B cell (primary cell): ENCODE measurements at places on chromosomes 2 and 18. TPM values are rescaled to one million over a fixed set of nuclear protein-coding genes. Genes with fewer than 3 reads are reported as not detected.

- DNase-seq, result no peak
Observed at GRCh38 chr2:64000630-64001381, 18.4 kb downstream of the VPS54 start.

GRCh38 chr2:28380219-28380618, 12.4 kb upstream of the FOSL2 start:
- no peak for DNase-seq

GRCh38 chr2:46161315-46161714, 135.9 kb upstream of the EPAS1 start:
- no peak for DNase-seq

- no peak for DNase-seq
Observed at GRCh38 chr2:111665011-111665410, 219.0 kb downstream of the ANAPC1 start.

GRCh38 chr18:8609659-8610458, 622 bp downstream of the RAB12 start:
- peak; percentile 37 for DNase-seq

DNA sequence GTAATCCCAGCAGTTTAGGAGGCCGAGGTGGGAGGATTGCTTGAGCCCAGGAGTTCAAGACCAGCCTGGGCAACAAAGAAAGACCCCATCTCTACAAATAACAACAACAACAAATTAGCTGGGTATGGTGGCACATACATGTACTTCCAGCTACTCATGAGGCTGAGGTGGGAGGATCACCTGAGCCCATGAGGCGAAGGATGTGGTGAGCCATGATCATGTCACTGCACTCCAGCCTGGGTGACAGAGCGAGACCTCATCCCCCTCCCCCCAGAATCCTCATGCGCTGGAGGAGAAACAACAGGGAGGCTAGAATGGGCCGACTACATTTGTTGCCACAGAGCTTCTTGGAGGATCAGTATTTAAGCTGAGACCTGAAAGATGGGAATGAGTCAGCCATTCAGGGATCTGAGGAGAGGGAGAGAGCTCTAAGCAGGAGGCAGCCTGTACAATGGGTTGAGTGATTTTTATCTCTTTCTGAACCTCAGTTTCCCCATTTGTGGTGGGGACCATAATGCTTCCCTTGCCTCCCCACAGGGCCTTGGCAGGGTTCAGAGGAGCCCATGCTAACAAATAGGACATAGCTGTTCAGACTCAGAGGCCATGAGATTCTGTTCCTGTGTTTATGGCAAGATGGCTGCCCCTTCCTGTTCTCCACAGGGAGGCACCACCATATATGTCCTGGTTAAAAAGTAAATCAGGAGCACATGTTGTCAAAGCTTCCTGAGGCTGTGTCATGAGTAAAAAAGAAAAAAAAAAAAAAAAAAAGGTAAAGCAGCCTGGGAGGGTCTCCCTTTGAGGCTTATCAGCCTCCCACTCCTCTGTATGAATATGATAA, 131.4 kb upstream of the HAAO start:
- no peak for DNase-seq

DNA sequence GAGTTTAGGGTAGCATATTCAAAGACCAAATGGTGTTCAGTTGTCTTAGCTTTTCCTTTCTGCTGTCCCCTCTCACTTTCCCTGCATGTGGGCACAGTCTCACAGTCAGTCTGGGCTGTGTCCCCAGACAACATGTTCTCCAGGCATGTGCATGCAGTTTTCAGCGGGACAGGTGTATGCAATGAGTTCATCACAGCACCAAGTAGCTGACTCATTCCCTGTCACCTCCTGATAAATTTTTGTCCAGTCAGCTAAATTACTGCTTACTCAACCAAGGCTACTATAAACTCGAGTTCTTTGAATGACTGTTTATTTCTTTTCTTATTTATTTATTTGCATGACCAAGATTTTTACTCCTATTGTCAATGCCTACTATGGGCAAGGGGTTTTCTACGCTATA, 148.8 kb upstream of the CDH19 start:
- DNase-seq, result no peak

- DNase-seq, result no peak
Observed at GRCh38 chr2:150994076-150994475, 267.6 kb downstream of the RBM43 start.

- DNase-seq, result peak; percentile 65
Observed at GRCh38 chr2:45700407-45701013, 49.0 kb downstream of the PRKCE start.

- no peak for DNase-seq
Observed at GRCh38 chr18:50079571-50080295, 115.2 kb downstream of the MYO5B start.

- no peak for DNase-seq
Observed at GRCh38 chr18:48776156-48776555, 174.6 kb downstream of the SMAD7 start.

DNA sequence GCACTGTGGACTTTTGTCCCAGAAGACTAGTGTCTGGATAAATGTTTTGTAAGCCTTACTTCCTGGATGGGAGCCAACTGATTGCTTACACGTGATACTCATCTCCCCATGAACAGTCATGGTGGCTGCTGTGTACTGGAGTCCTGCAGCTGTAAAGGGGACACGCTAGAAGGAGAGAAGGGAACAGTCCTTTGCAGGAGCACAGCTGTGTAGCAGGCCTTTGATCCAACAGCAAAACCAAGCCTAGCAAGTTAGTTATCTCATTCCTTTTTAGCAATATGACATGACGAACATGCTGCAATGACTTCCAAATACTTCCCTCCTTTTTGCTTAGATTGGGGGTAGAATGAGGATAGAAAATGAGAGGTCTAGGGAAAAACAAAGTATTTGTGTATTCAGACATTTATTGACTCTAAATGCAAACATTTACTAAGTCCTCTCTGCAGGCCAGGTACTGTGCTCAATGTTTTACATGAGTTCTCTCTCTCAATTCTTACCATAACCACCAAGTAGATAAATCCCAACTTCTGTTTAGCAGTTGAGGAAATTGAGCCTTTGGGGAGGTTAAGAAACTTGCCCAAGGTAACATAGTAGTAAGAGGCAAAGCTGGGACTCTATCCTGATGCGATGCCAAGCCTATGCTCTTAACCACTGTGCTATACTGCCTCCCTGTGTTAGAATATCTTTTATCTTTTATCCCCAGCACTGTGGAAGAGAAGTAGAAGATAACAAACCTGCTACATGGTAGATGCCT, 55.4 kb upstream of the CD28 start:
- no peak for DNase-seq

The ANTXR1 gene
- total RNA-seq, result 0.22 TPM in 1 of 2 replicates, not detected in the other

The GPR17 gene
- 0.22 TPM in 1 of 2 replicates, not detected in the other for total RNA-seq

DNA sequence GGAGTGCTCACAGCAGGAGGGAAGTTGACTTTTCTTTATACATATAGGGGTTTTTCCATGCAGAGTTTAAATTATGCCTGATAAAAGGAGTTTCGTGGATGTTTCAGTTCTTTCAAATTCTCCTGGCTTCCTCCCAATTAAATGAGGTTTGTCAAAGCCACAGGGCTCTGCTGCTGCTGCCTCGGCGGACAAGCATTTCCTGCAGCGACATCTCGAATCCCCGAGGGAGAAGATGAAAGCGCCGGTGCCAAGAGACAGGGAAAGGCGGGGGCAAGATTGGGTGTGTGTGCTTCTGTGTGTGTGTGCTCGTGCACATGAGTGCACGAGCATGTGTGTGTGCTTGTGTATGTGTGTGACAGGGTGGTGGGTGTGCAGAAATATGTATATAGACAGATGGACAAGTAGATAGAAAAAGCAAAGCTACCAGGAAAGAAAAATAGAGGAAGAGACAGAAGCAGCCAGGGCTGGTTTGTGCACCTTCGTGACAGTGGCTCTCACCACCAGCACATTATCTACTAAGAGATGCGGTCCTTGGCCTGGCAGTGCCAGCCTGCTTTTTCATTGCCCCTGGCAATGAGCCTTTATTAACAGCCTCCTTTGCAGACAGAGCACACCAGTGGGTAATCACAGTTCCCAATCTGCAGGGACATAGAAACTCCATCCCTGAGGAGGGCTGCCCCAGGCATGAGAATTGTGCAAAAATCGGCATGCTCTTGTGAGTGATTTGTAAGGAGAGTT, 76.2 kb downstream of the CDK15 start:
- DNase-seq, result peak; percentile 22

GRCh38 chr2:237686659-237687136, 59.3 kb downstream of the LRRFIP1 start:
- no peak for DNase-seq

GRCh38 chr18:29002747-29003146, 825.8 kb upstream of the CDH2 start:
- DNase-seq, result no peak

The PLGLB1 gene
- 15.9 and 16.9 TPM in 2 replicates for total RNA-seq

The C2orf78 gene
- not detected in 2 replicates for total RNA-seq

GRCh38 chr18:76467371-76468190, 27.5 kb downstream of the ZNF516 start:
- no peak for DNase-seq

GRCh38 chr2:37459095-37459981, 114.9 kb downstream of the QPCT start:
- no peak for DNase-seq

GRCh38 chr2:233360771-233361176, 6.5 kb downstream of the DGKD start:
- DNase-seq, result no peak

The KIAA2012 gene
- total RNA-seq, result not detected in 2 replicates

GRCh38 chr2:209472871-209473270, 49.0 kb downstream of the MAP2 start:
- DNase-seq, result no peak

- DNase-seq, result no peak
Observed at GRCh38 chr18:78977637-78978348, 1.8 kb upstream of the SALL3 start.

The KCNE4 gene
- total RNA-seq, result not detected in 2 replicates
